Fibroblast of the conjunctiva (primary cell): ENCODE measurements at places on chromosomes 1 and 21.

DNA sequence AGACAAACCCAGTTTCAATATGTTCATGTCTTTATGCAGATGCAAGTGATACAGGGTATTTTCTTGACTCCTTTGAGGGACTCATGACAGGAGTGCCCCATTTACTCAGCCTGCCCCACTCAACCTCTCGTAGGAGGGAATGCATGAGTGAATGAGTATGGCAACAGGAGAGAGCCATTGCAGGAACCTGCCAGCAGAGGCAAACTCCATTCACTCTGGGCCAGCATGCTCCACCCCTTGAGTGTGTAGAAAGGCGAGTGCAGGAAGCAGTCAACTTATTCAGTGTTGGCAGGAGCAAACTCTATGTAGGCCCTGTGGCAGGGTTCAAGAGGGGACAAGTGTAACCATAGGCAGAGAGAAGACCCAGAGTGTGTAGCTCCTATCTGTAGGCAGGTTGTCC lies 1526.3 kb downstream of the PLA2G4A start:
- no peak for DNase-seq

- no peak for DNase-seq
Measured at GRCh38 chr1:174209347-174210187, 50.2 kb downstream of the RABGAP1L start.

DNA sequence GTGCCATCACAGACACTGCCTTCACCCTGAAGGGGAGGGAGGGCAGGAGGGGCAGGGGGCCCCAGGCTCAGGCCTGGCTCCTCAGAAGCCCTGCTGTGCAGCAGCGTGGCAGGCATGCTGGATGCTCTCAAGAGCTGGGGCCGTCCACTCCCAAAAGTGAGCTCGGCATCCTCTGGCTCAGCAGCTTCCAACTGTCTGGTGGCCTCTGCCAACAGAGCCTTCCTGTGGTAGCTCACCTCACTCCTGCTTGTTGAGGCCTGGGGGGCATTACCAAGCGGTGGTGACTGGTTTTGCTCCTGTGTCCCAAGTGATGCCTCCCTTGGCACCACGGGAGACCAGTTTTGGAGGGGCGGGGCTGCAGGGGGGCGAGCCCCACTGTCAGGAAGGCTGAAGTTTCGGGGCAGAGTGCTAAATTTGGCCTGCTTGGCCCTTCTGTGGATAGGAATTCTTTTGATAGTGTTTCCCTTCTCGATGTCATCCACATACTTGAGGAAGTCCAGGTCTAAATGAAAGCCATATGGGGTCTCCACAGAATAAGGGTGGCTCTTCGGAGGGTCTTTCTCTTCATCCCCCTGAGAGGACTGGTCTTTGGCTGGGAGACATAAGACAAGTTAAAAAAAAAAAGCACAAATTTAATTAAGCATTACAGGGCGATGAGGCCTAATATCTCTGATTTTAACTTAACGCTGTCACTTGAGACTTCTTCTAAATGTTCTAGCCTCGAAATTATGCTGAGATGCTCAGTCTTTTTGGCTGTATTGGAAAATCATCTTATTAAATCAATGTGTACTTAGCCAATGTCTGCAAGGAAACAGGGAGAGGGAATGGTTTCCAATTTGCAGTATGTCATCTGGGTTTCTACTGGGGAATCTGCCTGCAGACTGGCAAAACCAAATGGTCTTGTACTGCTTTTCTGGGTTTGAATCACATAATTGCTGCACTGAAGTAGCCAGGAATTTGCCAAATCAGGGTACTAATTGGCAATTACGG lies 44.4 kb downstream of the KANK4 start:
- no peak for DNase-seq

DNA sequence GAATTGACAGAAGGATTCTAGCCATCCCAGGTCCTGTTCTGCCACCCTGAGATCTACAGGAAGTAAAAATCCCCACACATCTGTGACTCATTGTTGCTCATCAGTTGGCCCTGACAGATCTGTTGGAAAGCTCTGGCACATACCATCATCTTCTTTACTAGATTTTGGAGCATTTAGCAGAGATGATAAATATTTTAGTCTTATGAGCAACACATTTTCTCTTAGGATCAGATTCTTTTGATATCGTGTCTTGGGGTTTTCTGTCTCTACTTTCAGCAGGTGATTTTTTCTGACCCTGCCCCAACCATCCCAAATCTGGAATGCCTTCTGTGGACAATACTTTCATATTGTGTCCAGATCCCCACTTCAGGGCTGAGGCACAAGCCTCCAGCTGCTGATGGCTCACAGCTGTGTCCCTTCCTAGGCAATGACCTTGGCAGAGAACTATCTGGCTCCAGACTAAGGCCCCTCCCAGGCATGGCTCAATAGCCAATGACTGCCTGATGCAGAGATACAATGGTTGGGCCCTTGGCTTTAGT lies 102.8 kb downstream of the GDAP2 start:
- peak; percentile 72 for DNase-seq

DNA sequence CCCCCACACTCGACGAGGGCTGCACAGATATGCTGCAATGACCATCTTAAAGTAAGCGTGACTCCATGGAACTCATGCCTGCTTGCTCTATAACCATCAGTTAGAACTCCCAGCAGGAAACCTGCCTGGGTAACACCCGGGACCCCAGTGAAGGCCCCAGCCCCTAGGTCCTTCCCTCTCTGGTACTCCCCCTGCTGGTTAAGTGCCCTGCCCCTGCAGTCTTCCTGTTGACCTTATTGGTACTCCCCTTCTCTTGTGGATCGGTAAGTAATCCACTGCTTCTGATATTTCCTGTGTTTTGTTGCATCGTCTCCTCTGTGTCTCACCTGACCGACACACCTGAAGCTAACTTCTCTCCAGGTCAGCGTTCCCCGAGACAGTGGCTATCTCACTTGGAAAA lies 104.8 kb upstream of the COG2 start:
- DNase-seq = no peak

DNA sequence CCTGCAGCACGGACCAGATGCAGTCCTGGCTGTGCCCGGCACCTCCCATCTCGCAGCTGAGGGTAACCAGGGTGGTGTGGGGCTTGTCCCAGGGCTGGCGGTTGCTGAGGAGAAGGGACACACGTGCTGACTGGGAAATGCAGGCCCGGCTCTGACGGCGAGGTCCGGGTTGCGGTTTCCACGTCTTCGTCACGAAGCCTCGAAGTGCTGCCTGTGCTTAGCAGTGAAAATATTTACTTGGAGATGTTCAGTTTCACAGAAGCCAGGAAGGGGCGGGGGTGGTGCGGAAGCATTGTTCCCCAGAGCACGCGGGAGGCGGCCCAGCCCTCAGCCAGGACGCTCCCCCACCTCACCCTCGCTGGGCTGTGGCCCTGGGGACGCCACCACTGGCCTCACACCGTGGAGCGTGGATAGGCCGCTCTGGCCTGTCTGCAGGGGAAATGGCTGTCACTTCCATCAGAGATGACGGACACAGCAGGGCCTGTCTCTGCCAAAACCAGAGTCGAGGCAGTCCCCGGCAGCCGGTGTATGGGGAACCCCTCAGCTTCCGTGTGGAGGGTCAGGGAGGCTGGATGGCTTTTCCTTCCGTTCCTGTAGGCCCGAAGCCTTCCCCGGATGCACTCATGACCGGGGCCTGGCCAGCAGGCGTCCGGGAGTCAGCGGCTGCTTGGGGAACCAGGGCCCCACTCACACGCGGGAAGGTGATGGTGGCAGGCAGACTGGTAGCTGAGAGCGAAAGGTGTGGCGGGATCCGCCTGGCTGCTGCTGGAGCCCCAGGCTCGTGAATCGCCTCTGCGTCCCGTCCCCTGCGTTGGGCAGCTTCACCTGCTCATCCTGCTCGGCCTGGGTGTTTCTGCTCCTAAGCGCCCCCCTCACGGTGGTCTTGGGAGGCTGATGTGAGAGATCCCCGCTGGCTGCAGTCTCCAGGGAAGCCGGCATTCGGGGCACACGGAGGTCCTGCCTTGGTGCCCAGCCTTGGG lies 14.7 kb upstream of the POFUT2 start:
- no peak for DNase-seq

DNA sequence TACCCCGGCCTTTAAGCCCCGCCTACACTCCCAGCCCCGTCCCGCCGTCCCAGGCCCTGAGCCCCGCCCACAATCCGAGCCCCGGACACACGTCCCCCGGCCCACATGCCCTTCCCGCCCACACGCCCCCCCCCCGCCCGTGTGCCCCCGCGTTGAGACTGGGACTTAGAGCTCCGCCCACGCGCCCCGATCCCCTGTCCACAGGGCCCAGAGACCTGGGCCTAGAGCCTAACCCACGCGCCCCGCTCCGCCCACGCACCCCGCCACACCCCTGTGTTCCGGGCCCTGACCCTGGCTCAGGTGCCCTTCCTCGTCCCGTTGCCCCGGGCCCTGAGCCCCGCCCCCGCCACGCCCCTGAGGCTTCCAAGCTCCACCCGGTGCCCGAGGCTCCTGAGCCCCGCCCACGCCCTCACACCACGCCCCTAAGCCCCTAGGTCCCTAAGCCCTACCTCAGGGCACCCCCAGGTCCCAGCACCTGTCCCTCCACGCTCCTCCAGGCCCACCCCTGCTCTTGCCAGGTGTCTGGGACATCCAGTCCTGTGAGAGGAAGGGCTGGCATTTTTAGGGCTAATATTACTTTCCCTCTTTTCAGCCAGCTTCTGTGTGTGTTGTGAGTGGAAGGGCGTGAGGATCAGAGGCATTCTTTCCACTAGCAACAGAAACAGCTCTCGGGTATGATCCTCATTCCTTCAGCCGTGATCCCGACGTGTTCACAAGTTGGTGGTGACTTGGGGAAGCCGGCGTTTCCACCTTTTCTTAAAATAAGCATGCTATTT lies 552 bp upstream of the GPR157 start:
- DNase-seq = no peak
